ENCODE measurements at places on chromosomes 5 and 9. TPM values are rescaled to one million over a fixed set of nuclear protein-coding genes. Genes with fewer than 3 reads are reported as not detected.

DNA sequence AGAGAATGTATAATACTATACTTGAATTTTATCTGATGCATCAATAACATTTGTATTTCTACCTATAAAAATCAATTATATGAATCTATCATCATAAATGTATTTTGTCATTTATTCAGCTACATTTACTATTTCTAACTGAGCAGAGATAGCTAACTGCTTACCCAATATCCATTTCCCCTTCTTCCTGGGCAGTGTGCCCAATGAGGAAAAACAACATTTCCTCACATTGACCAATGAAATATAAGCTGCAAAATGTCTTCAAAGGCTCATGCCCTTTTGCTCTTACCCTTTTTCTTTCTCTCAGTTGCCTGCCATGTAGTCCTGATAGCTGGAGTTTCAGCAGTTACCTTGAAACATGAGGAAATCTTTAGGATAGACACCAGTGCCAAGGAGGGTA, 385.8 kb upstream of the PCSK5 start:
- no peak for DNase-seq
- no peaks in the 10 kb centered on the region for H3K27me3 ChIP-seq
- no peaks in the 10 kb centered on the region for H3K4me1 ChIP-seq
- H3K36me3 ChIP-seq = no peaks in the 10 kb centered on the region
- no peak overlapping the region for H3K4me3 ChIP-seq

DNA sequence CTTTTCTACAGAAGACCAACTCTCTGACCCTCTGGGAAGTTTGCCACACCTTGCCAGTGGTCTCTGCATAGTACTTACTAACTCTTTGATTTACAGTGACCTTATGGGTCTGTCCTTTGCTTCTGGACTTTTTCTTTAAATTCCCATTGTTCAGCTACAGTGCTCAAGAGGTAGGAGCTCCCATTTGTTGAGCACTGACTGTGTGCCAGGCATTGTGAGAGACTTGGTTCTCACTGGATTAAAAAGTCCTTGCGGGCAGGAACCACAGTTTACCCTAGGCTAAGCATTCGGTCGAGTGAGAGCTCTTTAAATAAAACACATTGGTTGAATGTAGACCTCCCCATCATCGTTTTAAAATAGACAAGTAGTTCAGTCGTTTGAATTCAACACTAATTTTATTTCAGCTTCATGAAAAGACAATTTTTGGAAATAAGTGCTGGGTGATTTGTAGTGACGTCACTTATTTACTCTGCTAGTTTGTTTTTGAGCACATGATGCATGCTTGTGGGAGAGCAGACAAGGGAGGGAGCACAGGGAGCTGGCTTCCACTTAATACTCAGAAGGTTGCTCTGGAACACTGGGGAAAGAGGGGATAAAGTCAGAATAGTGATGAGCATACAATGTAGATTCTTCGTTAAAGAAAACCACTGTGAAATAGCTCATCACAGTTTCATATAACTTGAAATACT, 27.1 kb downstream of the RASGRF2 start:
- no peak for DNase-seq
- no peak overlapping the region for H3K27ac ChIP-seq
- no peak overlapping the region for H3K4me3 ChIP-seq
- H3K36me3 ChIP-seq = no peaks in the 10 kb centered on the region

- H3K27me3 ChIP-seq = no peaks in the 10 kb centered on the region
- no peaks in the 10 kb centered on the region for H3K36me3 ChIP-seq
- no peak overlapping the region for H3K4me3 ChIP-seq
- DNase-seq = peak; percentile 5
- H3K4me1 ChIP-seq = no peaks in the 10 kb centered on the region
Measured at GRCh38 chr5:179668391-179668790, 12.4 kb downstream of the CBY3 start.

GRCh38 chr9:3292311-3292710, 233.5 kb downstream of the RFX3 start:
- no peaks in the 10 kb centered on the region for H3K27me3 ChIP-seq
- no peak for DNase-seq
- no peaks in the 10 kb centered on the region for H3K36me3 ChIP-seq
- H3K4me1 ChIP-seq = no peaks in the 10 kb centered on the region

GRCh38 chr5:124074500-124074899, 562.5 kb downstream of the CSNK1G3 start:
- H3K36me3 ChIP-seq = no peaks in the 10 kb centered on the region
- no peaks in the 10 kb centered on the region for H3K27me3 ChIP-seq
- H3K27ac ChIP-seq = no peak overlapping the region
- no peak for DNase-seq
- H3K4me3 ChIP-seq = no peak overlapping the region

DNA sequence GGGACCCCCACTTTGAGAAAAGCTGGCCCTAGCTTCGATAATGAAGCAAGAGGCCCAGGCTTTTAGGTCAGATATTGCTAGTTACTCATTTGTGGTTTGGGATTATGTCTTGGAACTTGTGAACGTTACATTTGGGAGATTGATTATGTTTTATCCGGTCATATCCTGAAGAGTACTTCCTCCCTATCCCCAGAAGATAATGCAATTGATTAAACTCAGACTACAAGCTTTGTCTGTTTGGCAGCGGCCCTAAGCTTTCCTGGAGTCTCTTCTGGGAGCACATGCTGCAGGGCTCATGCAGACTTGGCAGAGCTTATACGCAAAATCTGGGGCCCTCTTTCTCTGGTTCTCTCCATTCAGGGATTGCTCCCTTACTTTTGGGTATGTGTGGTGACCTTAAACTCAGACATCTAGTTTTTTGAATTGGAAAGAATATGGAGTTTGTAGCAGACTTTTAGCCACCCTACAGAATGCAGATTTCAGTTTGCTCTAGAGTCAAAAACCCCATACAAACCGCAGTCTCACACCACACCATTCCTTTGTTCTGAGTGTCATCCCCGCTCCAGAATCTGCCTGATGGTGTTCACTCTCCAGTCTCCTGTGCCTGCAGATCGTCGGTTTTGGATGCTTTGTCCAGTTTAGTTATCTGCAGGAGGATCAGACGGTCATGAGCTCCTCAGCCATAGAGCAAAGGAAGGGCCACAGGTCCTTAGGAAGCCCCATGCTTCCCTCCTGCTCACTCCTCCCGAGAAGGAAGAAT, 449.5 kb upstream of the TRPC7 start:
- H3K27me3 ChIP-seq = no peaks in the 10 kb centered on the region
- no peak overlapping the region for H3K4me3 ChIP-seq
- H3K4me1 ChIP-seq = peaks cover 20% of the 10 kb centered on the region
- H3K27ac ChIP-seq = no peak overlapping the region
- H3K36me3 ChIP-seq = no peaks in the 10 kb centered on the region

DNA sequence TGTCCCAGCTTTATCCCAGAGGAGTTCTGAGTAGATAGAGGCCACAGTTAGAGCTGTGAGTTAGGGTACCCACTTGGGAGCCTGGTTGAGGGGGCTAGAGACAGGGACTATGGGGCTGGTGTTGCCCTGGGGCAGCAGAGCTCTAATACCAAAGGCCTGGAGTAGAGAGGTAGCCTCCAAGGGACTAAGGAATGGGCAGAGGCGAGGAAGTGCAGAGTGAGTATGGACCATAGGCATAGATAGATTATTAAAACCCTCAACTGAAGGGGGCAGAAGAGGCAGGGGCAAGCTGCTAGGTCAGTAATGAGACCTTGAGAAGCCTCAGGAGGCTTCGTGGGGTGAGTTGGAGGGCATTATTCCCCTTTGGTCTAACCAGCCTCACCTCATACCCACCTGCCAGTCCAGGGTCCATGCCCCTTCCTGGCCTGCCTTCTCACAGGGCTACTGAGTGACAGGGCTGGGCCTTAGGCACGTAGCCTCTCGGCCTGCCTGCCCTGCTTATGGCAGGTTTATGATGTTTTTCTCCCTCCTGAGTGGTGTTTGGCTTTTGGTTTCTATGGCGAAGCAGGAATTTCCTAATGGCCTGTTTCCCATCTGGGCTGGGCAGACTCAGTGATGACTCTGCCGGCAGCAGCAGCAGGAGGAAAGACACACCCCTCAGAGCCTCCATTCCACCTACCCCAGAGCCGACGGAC, 8.0 kb downstream of the PDLIM4 start:
- no peaks in the 10 kb centered on the region for H3K27me3 ChIP-seq
- peaks cover 49% of the 10 kb centered on the region for H3K4me1 ChIP-seq
- peak overlapping the region; percentile 84 for H3K27ac ChIP-seq
- H3K4me3 ChIP-seq = peak overlapping the region; percentile 15

GRCh38 chr9:134054891-134055811, 12.7 kb downstream of the BRD3 start:
- H3K36me3 ChIP-seq = no peaks in the 10 kb centered on the region
- H3K27ac ChIP-seq = peak overlapping the region; percentile 86
- H3K4me3 ChIP-seq = no peak overlapping the region
- H3K27me3 ChIP-seq = no peaks in the 10 kb centered on the region

- DNase-seq = no peak
- no peaks in the 10 kb centered on the region for H3K36me3 ChIP-seq
- H3K4me3 ChIP-seq = no peak overlapping the region
- H3K4me1 ChIP-seq = peaks cover 17% of the 10 kb centered on the region
- no peak overlapping the region for H3K27ac ChIP-seq
Measured at GRCh38 chr9:135924628-135925338, 17.4 kb upstream of the CAMSAP1 start.

DNA sequence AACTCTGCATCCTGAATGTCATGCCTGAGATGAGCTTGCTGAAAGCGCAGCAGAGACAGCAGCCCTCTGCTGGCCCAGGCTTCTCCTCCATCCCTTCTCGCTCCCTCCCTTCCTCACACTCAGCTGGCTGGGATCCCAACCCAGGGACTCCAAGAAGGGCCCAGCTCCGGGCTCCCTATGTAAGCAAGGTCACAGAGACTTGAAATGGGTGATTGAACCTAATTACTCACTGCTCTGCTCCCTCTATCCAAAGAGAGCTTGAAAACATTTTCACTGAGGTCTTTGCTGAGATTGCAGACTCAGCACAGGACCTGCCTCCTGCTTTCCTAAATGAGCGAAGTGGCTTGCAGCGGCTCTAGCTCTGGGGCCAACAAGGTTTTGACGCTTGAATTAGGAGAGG, 42.8 kb downstream of the RAPGEF1 start:
- H3K27ac ChIP-seq = no peak overlapping the region
- no peaks in the 10 kb centered on the region for H3K27me3 ChIP-seq
- no peaks in the 10 kb centered on the region for H3K4me1 ChIP-seq
- H3K4me3 ChIP-seq = no peak overlapping the region
- no peaks in the 10 kb centered on the region for H3K36me3 ChIP-seq

DNA sequence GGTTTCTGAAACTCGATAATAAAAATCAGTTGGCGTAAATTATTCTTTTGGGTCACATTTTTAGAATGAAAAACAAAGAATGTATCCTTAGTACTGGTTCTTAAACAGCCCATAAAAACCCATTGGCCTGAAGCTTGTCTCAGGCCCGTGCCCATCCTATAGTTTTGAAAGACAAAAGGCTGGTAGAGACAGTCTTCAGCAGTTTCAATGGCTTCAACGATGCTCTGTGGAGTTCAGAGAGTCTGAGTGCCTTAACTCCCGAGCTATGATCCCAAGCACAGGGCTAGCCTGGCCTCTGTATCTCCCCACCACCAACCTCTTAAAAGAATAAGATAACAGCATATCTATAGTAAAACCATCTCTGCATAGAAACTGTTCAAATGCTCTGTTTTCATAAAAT, 595.0 kb downstream of the CDH12 start:
- no peak overlapping the region for H3K27ac ChIP-seq
- no peaks in the 10 kb centered on the region for H3K36me3 ChIP-seq
- H3K27me3 ChIP-seq = no peaks in the 10 kb centered on the region
- no peak for DNase-seq
- H3K4me1 ChIP-seq = no peaks in the 10 kb centered on the region

DNA sequence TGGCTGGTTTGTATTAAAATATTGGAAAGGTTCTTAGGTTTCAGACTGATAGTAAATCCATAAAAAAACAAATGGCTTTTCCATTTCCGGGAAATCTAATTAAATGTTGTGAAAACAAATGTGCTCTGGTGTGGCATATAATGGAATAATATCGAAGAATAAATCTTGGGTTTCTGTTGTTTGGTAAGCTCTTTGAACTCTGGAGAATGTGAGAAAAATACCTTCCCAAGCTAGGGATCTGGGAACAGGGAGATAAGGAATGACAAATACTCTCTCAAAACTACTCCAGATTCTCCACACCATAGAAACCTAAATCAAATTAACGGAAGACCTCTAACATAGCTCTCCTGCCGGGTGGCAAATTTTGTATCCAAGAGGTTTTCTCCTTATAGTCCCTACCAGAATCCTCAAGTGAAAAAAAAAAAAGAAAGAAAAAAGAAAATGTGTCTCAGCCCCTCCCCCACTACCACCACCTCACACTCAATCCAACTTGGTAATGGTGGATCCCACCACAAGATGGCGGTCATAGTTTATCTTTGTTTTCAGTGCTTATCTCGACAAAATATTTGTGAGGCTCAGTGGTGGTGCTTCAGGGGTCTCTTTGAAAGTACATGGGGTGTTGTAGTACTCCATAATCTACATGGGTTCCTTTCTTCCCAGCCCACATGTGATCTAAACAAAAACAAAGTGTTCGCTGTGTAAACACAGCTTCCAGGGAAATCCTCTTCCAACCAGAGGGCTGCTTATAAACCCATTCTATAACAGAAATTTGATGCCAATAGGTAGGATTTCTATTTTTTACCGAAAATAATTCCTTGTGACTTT, 54.5 kb upstream of the FST start:
- peak; percentile 46 for DNase-seq
- H3K4me3 ChIP-seq = no peak overlapping the region
- H3K27me3 ChIP-seq = no peaks in the 10 kb centered on the region

- H3K36me3 ChIP-seq = peaks cover 16% of the 10 kb centered on the region
- peak; percentile 90 for DNase-seq
- no peaks in the 10 kb centered on the region for H3K27me3 ChIP-seq
- peak overlapping the region; percentile 51 for H3K4me3 ChIP-seq
- H3K27ac ChIP-seq = peak overlapping the region; percentile 83
Measured at GRCh38 chr9:109101810-109102209, 17.9 kb downstream of the TMEM245 start.

GRCh38 chr5:167642779-167643517, 648.5 kb upstream of the WWC1 start:
- H3K36me3 ChIP-seq = no peaks in the 10 kb centered on the region
- peak; percentile 76 for DNase-seq
- H3K27ac ChIP-seq = peak overlapping the region; percentile 59
- peaks cover 31% of the 10 kb centered on the region for H3K4me1 ChIP-seq
- no peak overlapping the region for H3K4me3 ChIP-seq

GRCh38 chr5:149641000-149641576, 59.8 kb downstream of the ARHGEF37 start:
- H3K27ac ChIP-seq = no peak overlapping the region
- H3K36me3 ChIP-seq = no peaks in the 10 kb centered on the region
- H3K4me3 ChIP-seq = no peak overlapping the region
- H3K27me3 ChIP-seq = no peaks in the 10 kb centered on the region
- 0 out of 2 replicates have a peak, but pooled peaks cover 3% of the 10 kb centered on the region for H3K4me1 ChIP-seq

The TAF11L10 gene
- total RNA-seq = not detected

The TRIM14 gene
- 17.3 TPM for total RNA-seq

The FBP1 gene
- total RNA-seq = 40.4 TPM

The SMIM32 gene
- total RNA-seq = not detected

The TBC1D2 gene
- 8.2 TPM for total RNA-seq

The SAXO1 gene
- total RNA-seq = not detected

The ADAMTSL1 gene
- total RNA-seq = not detected

The PCDHB10 gene
- 0.33 TPM for total RNA-seq
